Fibroblast of lung (primary cell): ENCODE measurements at places on chromosomes 7 and 10. TPM values are rescaled to one million over a fixed set of nuclear protein-coding genes. Genes with fewer than 3 reads are reported as not detected.
A peak's percentile ranks its signal among the peaks of the same experiment; 100 is the strongest.

The MEIG1 gene
- total RNA-seq = 0.26 and 0.33 TPM in 2 replicates

The SYT15 gene
- total RNA-seq = under 0.01 TPM in 2 replicates

The ZYX gene
- total RNA-seq = 16.9 and 33.5 TPM in 2 replicates

- no peak for DNase-seq
These were observed 8.0 kb downstream of the FRMPD2 start for GRCh38 chr10:48266528-48266927.

The OR2A12 gene
- total RNA-seq = not detected in 2 replicates

DNA sequence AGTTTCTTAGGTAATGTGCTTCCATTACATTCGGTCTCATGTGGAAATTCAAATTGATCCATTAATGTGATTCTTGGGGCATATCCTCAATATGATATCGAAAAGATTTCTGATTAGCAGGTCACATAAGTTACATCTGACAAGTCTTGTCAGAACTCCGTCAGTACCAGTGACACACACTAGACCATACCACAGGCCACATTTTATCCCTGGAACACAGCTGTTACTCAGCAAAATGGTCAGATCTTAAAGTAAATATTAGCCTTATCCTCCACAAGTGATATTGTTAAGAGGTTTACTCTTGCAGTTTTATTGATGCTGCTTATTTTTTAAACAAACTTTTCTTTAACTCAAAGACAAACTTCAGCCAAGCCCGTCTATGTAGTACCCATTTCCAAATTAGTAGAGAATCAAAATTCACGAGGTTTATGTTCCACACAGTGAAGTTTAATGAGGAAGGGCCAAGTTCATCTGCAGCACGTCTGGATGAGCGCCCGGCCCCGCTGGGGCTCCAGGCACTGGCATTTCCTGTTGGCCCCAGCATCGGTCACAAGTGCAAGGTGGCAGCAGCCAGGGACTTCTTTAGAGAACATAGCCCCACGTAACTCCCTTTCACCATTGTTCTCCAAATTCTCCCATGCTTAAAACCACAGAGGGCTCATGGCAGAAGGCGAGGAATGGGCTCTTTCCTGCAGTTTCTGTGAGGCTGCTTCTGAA is 132.2 kb downstream of the VIPR2 start:
- DNase-seq = peak; percentile 11

GRCh38 chr10:122014652-122015248 is 25.8 kb downstream of the TACC2 start:
- no peak for DNase-seq

The PLXDC2 gene
- total RNA-seq = 5.1 and 12.3 TPM in 2 replicates

DNA sequence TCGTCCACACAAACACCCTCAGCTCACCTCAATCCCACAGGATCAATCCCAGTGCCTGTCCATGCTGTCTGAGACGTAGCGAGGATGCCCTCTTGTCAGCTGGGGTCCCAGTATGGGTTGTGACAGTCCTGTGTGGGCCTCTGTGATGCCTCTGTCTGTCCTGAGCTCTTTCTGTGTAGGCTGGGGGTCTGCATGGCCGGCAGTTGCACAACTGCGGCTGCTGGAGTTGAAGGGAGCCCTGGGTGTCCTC is 12.4 kb downstream of the ANTXRL start:
- no peak for DNase-seq

GRCh38 chr7:90201500-90202195 is 9.9 kb upstream of the STEAP2 start:
- no peak for DNase-seq

GRCh38 chr10:31625566-31625965 is 303.1 kb downstream of the ARHGAP12 start:
- no peak for DNase-seq

The NOM1 gene
- total RNA-seq = 13.9 and 14.9 TPM in 2 replicates

DNA sequence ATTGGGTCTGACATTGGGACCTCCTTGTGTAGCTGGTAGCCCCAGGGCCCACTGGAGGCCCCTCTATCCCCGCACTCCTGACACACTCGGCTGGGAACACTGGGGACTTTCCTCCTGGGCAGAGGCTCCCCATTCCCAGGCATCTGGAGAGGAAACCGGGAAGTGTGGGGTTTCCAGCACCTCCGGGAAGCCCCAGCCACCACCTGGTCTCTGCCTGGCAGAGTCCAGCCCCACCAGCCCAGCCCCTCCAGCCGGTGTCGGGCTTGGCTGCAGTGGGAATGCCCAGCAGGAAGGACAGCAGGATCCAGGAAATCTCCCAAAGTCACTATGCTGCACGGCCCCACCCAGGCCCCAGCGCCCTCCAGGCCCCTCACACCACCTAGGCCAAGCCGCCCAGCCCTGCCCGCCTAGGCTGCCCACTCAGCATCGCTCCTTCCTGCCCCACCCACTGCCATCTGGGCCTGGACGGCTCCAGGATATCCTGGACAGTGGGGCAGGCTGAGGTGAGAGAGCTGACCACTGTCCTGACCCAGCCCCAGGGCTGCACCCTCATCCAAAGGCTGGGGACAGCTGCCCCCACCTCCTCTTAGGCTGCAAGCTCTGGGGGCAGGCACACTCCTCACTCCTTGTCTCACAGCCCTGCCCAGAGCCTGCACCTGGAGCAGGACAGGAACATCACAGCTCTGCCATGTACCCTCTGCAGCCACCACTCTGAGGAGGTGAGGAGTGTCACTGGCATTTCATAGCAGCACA is 11.8 kb downstream of the RASGEF1A start:
- DNase-seq = no peak

GRCh38 chr7:7417851-7418250 is 117.8 kb downstream of the COL28A1 start:
- DNase-seq = no peak

The ERCC6 gene
- 12.6 and 14.4 TPM in 2 replicates for total RNA-seq

- peak; percentile 7 for DNase-seq
These were observed 424.4 kb upstream of the AUTS2 start for GRCh38 chr7:69173846-69174245.

GRCh38 chr7:35768346-35768745 is 32.5 kb upstream of the SEPTIN7 start:
- no peak for DNase-seq

- no peak for DNase-seq
These were observed 5.6 kb downstream of the CDC123 start for GRCh38 chr10:12201543-12201942.

GRCh38 chr7:25244254-25245033 is 16.2 kb upstream of the NPVF start:
- no peak for DNase-seq

DNA sequence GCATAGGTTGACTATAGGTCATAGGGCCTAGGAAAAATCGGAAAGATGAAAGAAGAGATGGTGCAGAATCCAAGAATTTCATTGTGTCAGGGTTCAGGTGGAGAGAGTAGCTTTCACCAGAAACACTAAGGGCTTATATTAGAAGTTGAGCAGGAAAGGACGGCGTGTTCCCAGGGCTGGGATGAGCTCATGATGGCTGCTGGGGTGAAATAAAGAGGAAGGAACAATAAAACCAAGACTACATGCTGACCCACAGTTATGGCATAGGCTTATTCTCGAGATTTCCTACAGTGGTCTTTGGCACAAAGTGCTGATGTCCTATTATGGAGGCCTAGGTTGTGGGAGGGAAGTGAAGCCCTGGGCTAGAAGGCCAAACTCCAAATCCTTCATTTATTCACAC is 195.8 kb downstream of the PTEN start:
- DNase-seq = no peak

The RBP3 gene
- total RNA-seq = not detected in 2 replicates

- DNase-seq = no peak
These were observed at the start of gene LMOD2 for GRCh38 chr7:123655614-123656013. LMOD2 (plus strand) TSS chr7:123655866; CDS start chr7:123655964, 98 bp downstream.

GRCh38 chr10:86662186-86663045 is 5.9 kb upstream of the LDB3 start:
- no peak for DNase-seq

The ELAPOR2 gene
- total RNA-seq = 5.6 and 5.9 TPM in 2 replicates

- no peak for DNase-seq
These were observed 27.7 kb upstream of the INSIG1 start for GRCh38 chr7:155269766-155270585.

The SPDYE16 gene
- total RNA-seq = 0.17 and 0.51 TPM in 2 replicates

- DNase-seq = peak; percentile 67
These were observed 202.9 kb downstream of the TRIL start for GRCh38 chr7:28755255-28755654.

DNA sequence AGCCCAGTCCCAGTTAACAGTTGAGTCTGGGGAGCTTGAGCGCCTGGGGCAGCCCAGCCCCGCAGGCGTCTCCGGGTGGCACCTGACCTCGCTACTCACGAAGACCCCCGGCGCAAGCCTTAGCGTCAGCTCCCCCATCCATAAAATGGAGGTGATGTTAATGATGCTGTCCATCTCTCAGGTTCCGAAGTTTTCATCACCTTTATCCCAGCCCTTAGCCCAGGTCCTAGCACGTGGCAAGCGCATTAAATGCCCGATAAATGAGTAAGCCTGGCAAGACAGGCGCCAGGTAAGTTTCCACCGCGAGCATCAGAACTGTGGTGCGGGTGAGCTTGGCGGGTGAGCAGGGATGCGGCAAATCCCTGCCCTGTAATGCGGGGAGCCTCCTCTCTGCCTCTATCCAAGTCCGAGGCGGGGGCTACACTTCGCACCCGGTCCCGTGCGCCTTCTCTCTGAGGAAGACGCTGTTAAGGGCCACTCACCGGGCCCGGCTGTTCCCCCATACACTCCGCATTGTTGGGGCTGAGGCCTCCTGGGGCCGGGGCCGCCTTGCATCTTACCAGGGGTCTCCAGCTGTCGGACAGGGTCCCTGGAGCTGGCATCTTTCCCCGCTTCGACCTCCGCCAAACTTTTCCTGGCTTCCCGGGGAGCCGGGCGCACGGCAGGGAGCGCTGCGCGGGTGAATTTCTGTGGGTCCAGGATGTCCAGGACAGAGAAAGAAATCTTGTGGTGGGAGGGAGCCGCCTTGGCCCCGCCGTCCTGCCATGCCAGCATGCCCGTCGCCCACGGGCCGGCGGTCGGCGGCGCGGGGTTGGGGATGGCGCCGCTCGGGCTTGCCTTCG is 444 bp downstream of the NKX1-2 start:
- no peak for DNase-seq

The ZNF22 gene
- total RNA-seq = 14.6 and 23.0 TPM in 2 replicates

The PLAC9 gene
- total RNA-seq = 15.7 and 16.7 TPM in 2 replicates

The INA gene
- under 0.01 and 0.50 TPM in 2 replicates for total RNA-seq

The EPO gene
- total RNA-seq = not detected in 2 replicates

The AGFG2 gene
- total RNA-seq = 2.6 and 3.1 TPM in 2 replicates

The IL15RA gene
- total RNA-seq = 9.2 and 13.7 TPM in 2 replicates

- DNase-seq = peak; percentile 38
These were observed 53.0 kb upstream of the AGR3 start for GRCh38 chr7:16934722-16935340.

The MOGAT3 gene
- total RNA-seq = not detected in 2 replicates

The LRRC17 gene
- 12.6 and 30.8 TPM in 2 replicates for total RNA-seq

- DNase-seq = no peak
These were observed 20.1 kb downstream of the LRRC20 start for GRCh38 chr10:70362328-70362727.

The UTF1 gene
- total RNA-seq = not detected in 2 replicates

DNA sequence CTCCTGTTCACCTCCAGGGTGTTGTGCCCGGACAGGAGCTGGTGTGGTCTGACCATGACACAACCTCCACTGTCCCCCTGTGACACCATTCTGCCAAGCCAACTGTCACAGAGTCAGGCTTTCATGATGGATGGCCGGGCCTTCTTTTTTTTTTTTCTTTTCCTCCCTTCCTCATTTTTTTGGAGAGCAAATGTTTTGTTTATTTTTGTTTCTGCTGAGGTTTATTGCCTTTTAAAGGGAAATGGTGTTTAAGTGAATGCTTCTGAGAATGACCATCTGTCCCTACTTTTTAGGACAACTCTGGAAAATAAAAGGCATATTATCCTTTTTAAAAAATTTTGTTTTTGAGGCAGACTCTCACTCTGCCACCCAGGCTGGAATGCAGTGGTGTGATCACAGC is 115.1 kb upstream of the NPS start:
- no peak for DNase-seq

The GOLGA7B gene
- total RNA-seq = under 0.01 TPM in 1 of 2 replicates, not detected in the other

- DNase-seq = no peak
These were observed 466.1 kb downstream of the PTPRN2 start for GRCh38 chr7:158121441-158122045.

DNA sequence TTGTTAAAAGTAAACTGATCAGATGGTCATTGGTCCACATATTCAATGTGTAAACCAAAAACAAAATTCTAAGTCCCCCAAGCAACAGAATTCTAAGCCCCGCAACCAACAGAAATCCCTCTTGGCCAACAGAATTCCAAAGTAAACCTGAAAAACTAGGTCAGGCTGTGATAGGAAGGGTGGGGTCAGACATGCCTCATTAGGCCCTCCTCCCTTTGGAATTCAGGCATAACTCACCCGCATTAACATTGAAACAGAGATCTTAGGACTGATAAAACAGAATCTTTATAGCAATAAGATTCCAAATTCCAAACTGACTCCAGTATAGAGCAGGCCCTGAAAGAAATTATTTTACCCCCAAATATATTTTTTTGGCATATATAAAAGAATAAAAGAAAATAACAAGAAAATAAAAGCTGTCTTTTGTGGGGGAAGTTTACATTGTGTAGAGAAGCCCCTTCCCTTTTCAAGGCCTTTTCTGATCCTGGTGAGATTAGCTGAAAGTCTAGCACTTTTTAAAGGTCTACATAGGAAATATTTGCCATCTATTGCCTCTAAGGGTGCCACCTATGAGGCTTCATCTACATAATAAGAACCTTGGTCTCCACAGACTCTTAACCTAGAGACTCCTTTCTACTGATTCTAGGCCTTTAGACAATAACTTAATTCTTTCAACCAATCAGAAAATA is 30.5 kb downstream of the GNAT3 start:
- no peak for DNase-seq

DNA sequence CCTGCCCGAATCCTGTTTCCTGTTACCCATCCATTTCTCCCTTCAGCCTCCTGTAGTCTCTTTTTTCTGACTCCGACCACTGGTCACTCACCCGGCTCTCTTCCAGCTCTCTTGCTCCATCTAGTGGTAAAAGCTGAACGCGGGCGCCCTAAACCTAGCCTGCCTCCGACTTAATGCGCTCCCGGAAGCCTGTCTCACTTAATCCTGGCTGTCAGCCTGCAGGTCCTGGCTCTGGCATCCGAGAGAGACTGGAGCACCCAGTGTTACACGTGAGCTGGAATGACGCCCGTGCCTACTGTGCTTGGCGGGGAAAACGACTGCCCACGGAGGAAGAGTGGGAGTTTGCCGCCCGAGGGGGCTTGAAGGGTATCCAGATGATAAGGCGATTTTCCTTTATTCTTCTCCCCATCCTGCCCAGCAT is 10.3 kb downstream of the SUMF2 start:
- DNase-seq = peak; percentile 66

DNA sequence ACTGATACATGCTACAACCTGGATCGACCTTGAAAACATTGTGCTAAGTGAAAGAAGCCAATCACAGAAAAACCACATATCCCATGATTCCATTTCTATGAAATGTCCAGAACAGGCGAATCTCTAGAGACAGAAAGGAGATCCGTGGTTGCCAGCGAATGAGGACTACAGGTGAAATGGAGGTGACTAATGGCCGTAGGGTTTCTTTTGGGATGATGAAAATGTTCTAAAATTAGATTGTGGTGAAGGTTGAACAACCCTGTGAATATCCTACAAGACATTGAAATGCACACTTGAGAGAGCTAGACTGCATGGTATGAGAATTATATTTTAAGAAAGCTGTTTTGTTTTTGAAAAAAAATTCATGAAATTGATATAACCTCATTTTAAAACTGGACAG is 188.5 kb upstream of the PLXNA4 start:
- DNase-seq = no peak

The ZC3HAV1L gene
- 5.3 and 8.5 TPM in 2 replicates for total RNA-seq

- DNase-seq = no peak
These were observed 10.8 kb downstream of the ZNF394 start for GRCh38 chr7:99489235-99489634.

GRCh38 chr7:45253368-45253767 is 95.8 kb downstream of the RAMP3 start:
- no peak for DNase-seq
